Activated CD8-positive, alpha-beta memory T cell treated with anti-CD3 and anti-CD28 coated beads for 1 hour (primary cell): ENCODE measurements at places on chromosomes 6 and 20.

- no peak for DNase-seq
Measured at GRCh38 chr20:16017656-16018055, 555.6 kb downstream of the KIF16B start.

DNA sequence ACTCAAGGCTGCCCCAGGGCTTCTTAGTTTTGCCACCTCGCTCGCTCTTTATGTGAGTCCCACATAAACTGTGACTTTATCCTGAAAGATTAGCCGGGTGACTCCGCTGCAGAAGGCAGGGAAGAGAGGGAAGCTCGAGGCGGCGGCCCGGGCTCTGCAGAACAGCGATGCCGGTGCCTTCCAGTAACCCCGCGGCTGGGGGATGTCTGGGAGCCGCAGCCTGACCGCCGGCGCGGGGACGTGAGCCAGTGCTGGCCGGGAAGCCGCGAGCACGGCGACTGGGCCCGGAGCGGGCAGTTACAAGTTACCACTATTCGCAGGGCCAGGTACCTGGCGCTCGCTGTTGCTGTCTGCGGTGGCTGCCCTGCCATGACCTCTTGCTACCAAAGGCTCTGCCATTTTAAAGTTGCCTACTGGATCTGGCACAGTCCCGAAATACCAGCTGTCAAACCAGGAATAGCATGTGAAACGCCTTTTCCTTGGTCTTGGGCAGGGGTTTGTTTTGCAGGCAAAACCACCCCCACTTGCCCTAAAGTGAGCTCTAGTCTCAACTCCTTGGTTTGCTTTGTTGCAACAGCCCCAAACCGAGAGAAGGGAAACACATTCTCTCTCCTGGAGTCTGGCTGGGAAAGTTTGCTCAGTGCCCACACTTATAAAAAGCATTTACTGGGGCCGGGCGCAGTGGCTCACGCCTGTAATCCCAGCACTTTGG, 124.0 kb upstream of the SLC2A12 start:
- no peak for DNase-seq

GRCh38 chr6:33824461-33825154, 20.8 kb upstream of the MLN start:
- DNase-seq, result no peak

- DNase-seq, result no peak
Measured at GRCh38 chr6:52503851-52504781, 72.7 kb downstream of the TRAM2 start.

DNA sequence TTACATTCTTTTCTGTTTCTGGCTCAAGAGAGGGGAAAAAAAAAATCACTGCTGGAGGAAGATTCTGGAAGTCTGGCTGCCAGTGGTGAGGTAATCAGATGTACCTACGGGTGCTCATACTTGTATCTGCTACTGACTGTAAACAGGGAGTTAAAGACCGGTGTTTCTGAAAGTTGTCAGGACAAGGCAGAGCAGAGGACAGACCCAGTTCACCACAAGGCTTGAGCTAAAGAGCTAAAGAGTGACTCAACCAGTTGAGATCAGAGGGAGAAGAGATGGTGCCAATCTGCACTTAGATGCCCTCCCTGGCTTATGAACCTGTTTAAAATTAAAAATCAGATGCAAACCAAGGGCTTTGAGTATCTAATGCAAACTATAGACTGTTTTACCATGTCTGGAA, 55.4 kb downstream of the CEP162 start:
- no peak for DNase-seq

- no peak for DNase-seq
Measured at GRCh38 chr6:43762966-43763695, 6.9 kb upstream of the VEGFA start.

DNA sequence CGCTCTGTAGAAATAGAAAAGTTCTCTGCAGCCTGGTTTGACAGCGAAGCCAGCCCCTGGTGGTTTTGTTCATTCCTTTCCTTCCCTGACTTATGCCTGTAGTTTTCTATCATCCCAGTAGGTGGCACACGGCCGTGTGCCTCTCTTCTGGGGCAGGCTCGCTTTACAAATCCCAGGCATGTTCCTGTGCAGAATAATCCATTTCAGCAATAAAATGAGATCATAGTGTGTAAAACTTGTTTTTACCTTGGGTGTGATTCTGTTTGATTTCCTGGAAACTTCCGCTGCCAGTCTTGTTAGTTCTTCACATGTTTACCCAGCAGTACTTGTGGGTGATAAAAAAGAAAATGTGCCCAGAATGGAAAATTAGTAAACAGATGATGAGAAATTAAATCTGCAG, 7.4 kb upstream of the INSM1 start:
- no peak for DNase-seq

DNA sequence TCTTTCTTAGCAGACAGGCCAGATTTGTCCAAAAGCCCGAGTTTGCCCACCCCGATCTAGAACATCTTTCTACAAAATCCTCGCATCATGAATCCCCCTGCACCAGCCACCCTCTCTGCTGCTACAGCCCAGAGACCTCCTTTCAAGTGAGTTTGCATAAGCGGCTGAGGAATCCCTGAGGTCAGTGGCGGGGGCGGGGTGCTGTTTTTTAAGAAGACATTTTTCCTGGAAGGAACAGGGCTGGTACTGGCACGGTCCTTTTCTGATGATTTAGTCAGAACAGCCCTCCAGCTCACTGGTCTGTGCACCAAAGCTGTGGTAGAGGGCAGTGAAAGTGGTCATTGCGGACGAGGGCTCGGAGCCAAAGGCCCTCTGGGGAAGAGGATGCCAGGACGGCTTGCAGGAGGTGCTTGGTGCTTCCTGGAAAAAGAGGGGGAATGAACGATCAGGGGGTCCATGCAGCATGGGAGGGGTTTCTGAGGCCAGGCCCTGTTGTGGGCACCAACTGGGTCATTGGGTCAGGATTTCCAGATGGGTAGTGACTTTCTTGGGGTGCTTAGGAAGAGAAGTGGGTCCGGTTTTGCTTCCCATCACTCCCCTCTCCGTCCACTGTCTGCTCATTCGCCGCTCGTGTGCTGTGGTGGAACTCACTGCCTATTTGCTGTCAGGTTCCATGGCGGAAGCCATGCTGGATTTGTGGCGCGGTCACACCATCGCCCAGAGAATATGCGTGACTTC, 50.4 kb downstream of the GNAS-AS1 start:
- no peak for DNase-seq

GRCh38 chr6:130699742-130700141, 127.5 kb upstream of the SMLR1 start:
- DNase-seq, result no peak

- DNase-seq, result no peak
Measured at GRCh38 chr6:79152269-79152737, 74.2 kb upstream of the PHIP start.

GRCh38 chr20:39263076-39263475, 300.9 kb downstream of the DHX35 start:
- no peak for DNase-seq

DNA sequence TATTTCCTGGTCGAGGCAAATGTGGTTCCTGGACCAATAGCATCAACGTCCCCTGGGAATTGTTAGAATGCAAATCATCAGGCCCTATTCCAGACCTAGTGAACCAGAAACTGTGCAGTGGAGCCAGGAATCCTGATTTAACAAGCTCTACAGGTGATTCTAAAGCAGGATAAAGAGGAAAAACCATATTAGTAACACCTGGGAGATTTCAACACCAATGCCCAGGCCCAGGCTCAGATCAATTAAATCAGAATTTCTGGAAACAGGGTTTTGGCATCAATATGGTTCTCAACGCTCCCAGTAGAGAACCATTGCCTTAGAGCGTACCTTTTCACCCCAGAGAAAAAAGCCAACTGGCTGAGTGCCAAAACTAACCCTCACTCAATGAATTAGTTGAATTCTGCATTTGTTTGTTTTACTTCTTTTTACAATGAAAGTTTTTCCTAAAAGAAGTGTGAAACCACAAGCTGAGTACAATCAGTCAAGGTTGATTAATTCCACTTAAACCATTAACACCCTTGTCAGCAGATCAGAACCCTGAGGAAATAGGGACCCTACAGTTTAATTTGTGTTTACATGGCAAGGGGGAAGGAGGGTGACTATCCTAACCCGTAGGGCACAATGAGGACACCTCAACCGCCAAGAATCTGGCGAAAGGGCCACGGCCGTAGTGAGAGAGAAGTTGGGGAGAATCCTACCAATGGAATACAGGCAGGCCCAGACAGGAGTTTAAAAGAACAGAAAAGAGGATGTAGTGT, 34.9 kb upstream of the LOC128125822 start:
- no peak for DNase-seq

GRCh38 chr6:54308289-54308985, at the start of gene TINAG:
Gene TINAG, plus strand, starts transcription at chr6:54308441. Its CDS starts 110 bp downstream, at chr6:54308551.
- no peak for DNase-seq

GRCh38 chr6:131733376-131734016, 22.7 kb upstream of the CTAGE9 start:
- DNase-seq, result no peak

- DNase-seq, result no peak
Measured at GRCh38 chr20:63942250-63942951, 13.8 kb downstream of the UCKL1 start.

GRCh38 chr6:44043479-44044153, 83.6 kb downstream of the MRPL14 start:
- DNase-seq, result no peak
